ENCODE measurements at places on chromosomes 7 and 10. TPM values are rescaled to one million over a fixed set of nuclear protein-coding genes. Genes with fewer than 3 reads are reported as not detected.

The FAM241B gene
- total RNA-seq: 4.6 TPM

The FANK1 gene
- 2.1 TPM for total RNA-seq

The ASAH2 gene
- total RNA-seq: 1.6 TPM

The MKI67 gene
- 0.26 TPM for total RNA-seq

The ENKUR gene
- 0.26 TPM for total RNA-seq
